ENCODE measurements at places on chromosomes 6 and 20. TPM values are rescaled to one million over a fixed set of nuclear protein-coding genes. Genes with fewer than 3 reads are reported as not detected.

ULBP3 gene
- total RNA-seq: 4.0 TPM

C6orf15 gene
- not detected for total RNA-seq

ASIP gene
- total RNA-seq: not detected

PBOV1 gene
- not detected for total RNA-seq

TMEM14B gene
- total RNA-seq: 139 TPM

ARFRP1 gene
- 35.5 TPM for total RNA-seq

MMUT gene
- 6.5 TPM for total RNA-seq

Data from A549 treated with Mapracorat at 1 μM for 4 hours (cell line).